SIG-M5 (cell line): ENCODE measurements at places on chromosomes 4 and X.

GRCh38 chr4:83563998-83564397 is 28.1 kb downstream of the GPAT3 start:
- DNase-seq, result no peak

- no peak for DNase-seq
These were observed 36.3 kb upstream of the TENM3 start for GRCh38 chr4:182206916-182207315.

GRCh38 chr4:76607266-76607799 is 172.3 kb downstream of the SHROOM3 start:
- no peak for DNase-seq

GRCh38 chr4:70488748-70489147 is 16.8 kb downstream of the MUC7 start:
- DNase-seq, result no peak

- no peak for DNase-seq
These were observed 18.5 kb upstream of the RBM47 start for GRCh38 chr4:40648131-40648530.

- no peak for DNase-seq
These were observed 135.1 kb downstream of the RAPGEF2 start for GRCh38 chr4:159237975-159238374.

- DNase-seq, result no peak
These were observed 744.6 kb downstream of the RPA4 start for GRCh38 chrX:97628326-97628725.

DNA sequence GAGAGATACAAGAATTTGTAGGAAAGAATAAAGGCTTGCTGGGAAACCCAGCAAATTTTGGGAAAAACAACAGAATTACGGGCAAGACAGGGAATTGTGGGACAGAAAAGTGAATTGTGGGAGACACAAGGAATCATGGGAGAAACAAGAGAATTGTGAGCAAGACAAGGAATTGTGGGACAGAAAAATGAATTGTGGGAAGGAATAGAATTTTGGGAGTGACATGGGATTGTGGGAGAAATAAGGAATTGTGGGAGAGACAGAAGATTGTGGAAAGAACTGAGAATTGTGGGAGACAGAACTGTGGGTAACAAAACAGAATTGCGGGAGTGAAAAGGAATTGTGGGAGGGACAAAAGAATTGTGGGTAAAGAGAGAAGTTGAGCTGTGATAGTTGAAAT is 1.2 kb upstream of the HCCS start:
- no peak for DNase-seq

DNA sequence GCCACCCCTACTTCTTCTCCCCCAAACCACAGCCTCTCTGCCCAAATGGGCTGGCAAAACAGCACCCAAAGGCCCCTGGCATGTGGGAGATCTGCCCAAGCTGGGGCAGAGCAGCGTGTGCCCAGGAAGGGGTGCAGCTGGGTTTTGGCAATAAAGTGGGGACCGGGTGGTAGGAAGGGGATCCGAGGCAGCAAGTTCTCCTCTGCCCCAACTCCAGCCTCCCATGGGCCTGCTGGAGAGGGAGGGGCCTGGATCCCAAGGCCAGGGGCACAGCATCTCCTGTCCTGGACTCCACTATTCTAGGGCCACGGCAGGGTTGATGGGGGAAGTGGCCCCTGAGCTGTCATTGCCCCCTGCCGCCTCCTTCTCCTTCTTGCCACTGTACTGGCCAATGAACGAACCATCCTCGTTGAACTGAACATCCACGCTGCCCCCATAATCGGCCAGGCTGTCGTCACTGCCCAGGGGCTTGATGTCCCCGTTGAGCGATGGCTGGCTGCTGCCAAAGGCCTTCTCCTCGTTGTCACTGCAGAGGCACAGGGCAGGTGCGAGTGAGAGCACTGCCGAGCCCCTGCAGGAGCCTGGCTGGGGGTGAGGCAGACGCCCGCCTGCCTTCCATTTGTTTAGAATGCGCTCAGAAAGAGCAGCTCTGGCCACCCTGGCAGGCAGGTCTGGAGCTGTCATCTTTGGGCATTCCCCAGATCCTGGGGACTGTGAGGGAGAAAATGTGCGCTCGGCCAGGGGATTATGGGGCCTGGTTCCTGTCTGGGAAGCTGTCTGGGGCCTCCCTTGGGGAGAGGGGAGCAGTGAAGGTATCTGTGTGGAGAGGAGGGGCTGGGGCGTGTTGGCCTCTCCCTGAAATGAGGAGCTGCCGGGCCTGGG is 23.4 kb downstream of the L1CAM start:
- no peak for DNase-seq

DNA sequence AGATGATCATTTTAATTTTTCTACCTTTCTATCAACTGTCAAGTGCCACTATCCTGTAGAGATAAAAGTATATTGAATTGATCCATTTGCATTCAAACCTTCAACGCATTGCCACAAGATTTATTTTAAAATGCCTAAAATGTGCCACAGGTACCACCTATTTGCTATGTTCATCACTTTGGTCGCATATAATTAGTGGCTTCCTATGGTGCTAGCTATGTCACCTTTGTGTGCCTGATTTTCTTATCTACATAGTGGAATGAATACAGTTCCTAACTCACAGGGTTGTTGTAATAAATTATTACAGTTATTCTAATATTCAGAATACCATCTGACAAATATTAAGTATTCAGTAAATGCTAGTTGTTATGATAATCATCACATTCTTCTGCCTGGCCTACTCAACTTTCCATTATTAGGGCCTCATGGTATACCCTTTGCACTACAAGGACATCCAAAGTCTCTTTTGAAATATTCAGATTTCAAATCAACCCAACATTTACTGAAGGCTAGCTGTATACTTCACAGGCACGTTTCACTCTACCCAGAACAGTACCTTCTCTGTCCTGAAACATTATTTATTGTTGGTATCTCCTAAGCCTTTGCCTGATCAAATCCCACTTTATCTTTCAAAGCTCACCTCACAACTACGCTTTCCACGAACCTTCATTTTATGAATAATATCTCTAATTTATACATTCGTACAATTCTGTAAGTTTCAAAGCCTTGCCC is 62.4 kb downstream of the ANXA10 start:
- no peak for DNase-seq

DNA sequence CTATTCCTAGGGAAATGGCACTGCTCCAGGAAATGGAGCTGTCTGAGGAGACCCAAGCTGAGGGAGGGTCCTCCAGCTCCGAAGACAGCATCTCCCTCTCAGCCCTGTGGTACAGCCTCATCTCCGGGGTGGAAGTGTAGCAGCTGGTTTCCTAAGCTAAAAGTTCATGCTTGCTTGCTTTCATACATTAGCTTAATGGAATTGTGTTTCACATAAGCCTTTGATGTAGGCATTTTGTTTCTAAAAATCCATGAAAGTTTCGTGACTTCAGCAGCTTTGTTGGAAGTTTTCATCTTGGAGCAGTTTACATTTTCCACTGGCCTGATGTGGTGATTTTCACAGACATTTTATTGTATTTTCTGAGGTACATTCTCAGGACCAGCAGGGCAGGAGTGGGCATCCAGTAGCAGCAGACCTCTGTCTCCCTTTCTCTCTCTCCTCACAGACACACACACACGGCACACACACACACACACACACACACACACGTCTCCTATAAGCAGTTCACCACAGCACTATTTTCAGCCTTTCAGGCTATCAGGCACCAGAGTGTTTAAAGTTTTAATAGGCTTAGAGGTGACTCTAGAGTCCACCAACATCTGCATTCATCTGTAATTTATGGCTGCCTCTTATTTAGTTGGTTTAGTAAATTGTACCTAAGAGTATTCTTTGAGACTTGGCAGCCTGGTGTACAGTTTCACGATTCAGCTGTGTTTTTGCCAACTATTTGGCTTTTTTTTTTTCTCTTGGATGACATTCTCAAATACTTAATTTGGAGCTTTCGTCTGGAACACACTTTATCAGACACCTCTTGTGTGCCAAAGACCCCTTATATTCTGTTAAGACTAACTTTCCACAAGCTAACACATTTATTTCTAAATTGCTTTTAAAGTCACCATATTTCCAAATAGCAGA is 225.8 kb upstream of the SFRP2 start:
- DNase-seq, result no peak
